ENCODE measurements at places on chromosomes 7 and 10. TPM values are rescaled to one million over a fixed set of nuclear protein-coding genes. Genes with fewer than 3 reads are reported as not detected.

- H3K27ac ChIP-seq: no peak overlapping the region
- H3K4me3 ChIP-seq: no peak overlapping the region
- no peaks in the 10 kb centered on the region for H3K36me3 ChIP-seq
These were observed 41.7 kb upstream of the DUSP5 start for GRCh38 chr10:110456046-110456445.

DNA sequence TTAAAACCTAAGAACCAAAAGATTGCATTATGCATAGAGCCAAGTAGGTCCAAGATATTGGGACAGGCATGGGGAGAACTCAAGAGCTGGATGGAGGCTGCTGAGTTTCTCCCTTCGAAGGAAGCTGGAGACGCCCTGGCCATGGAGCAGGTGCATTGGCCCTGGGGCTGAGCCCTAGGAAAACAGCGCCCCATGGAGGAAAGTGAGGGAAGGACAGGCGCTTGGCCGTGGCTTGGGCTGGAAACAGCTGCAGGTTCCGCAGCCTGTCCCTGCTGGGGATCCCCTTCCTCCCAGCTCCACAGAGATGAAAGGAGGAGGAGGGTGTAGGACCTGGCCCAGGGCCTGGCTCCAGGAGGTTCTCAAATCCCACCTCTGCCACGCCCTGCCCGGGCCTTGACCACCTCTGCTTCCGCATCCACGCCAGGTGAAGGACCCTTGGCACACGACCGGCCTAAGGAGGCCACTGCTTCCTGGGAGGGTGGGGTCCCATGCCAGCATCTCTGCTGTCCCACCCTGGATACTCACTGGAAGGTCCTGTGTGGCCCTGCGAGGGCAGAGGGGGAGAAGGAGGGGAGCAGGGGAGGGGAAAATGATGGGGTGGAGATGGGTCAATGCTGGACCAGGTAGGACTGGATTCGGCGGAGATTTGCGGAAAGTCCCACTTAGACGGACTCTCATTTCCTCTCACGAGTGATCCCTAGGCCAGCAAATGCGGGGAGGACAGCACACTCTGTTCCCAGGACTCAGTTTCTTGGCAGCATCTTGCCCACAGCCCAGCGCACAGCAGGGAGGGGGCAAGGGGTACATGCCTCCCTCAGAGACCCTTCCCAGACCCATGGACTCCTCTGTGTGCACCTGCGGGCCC is 258.6 kb upstream of the TCERG1L start:
- H3K27ac ChIP-seq: no peak overlapping the region
- DNase-seq: no peak
- no peaks in the 10 kb centered on the region for H3K36me3 ChIP-seq
- H3K27me3 ChIP-seq: no peaks in the 10 kb centered on the region

GRCh38 chr10:13629116-13629515 is 42.4 kb downstream of the PRPF18 start:
- no peaks in the 10 kb centered on the region for H3K27me3 ChIP-seq
- no peak overlapping the region for H3K4me3 ChIP-seq
- H3K36me3 ChIP-seq: no peaks in the 10 kb centered on the region
- peaks cover 5% of the 10 kb centered on the region for H3K4me1 ChIP-seq
- no peak for DNase-seq

DNA sequence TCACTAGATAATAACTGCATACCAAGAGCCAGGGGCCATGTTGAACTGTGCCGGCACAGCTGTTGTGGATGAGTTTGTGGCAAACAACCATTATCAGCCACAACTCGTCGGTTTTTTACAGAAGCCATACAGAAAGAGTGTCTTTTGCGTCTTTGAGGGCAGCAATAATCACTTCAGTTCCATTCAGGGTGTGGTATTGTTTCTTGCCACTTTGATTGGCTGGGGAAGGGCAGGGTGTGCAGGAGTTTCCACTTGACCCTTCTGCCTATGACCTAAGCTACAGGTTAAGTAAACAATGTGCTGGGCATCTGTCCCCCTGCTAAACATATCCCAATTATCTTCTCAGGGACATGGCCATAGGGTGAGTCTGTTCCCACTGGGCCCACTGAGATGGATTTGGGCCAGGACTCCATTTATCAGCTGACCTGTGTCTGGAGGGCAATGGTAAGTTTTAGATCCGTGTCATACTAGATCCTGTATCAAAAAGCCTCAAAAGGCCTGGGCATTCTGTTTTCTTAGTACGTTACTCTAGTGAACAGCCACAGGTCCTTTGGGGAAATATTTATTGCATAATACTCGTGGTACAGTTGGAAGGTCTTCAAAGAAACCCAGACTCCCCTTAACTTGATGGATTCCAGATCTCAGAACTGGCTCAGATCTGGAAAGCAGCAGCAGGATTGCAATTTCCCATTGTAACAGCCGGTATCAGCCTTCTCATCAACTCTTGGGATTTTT is 15.9 kb downstream of the ZNF3 start:
- H3K27ac ChIP-seq: peak overlapping the region; percentile 53
- no peaks in the 10 kb centered on the region for H3K4me1 ChIP-seq
- H3K27me3 ChIP-seq: no peaks in the 10 kb centered on the region
- no peak overlapping the region for H3K4me3 ChIP-seq
- DNase-seq: no peak
- H3K36me3 ChIP-seq: peaks cover 4% of the 10 kb centered on the region

DNA sequence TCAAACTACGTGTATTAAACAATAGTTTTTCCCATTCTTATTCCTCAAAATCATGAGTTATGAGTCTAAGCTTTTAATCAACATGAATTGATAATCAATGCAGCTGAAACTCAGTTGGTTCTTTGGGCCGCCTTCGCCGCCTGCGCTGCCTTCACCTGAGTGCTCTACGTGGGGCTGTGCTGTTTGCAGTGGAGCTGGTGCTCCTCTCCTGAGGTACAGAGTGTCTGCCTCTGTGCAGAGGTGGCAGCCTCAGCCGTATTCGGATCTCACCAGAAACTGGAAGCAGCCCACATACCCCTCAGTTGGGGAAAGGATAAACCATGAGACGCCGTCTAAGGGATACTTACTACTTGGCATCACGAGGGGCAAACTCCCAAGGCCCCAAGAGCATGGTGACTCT is 15.5 kb downstream of the NOM1 start:
- no peaks in the 10 kb centered on the region for H3K4me1 ChIP-seq
- H3K27me3 ChIP-seq: no peaks in the 10 kb centered on the region
- peaks cover 48% of the 10 kb centered on the region for H3K36me3 ChIP-seq
- no peak overlapping the region for H3K27ac ChIP-seq
- H3K4me3 ChIP-seq: no peak overlapping the region

- DNase-seq: no peak
- H3K4me3 ChIP-seq: no peak overlapping the region
- no peaks in the 10 kb centered on the region for H3K36me3 ChIP-seq
- H3K4me1 ChIP-seq: no peaks in the 10 kb centered on the region
- H3K27ac ChIP-seq: no peak overlapping the region
- H3K27me3 ChIP-seq: no peaks in the 10 kb centered on the region
These were observed 436.7 kb downstream of the IPMK start for GRCh38 chr10:57830877-57831560.

GRCh38 chr10:52758406-52758805 is 14.2 kb downstream of the MBL2 start:
- no peaks in the 10 kb centered on the region for H3K4me1 ChIP-seq
- no peaks in the 10 kb centered on the region for H3K36me3 ChIP-seq
- H3K4me3 ChIP-seq: no peak overlapping the region
- H3K27me3 ChIP-seq: no peaks in the 10 kb centered on the region
- no peak overlapping the region for H3K27ac ChIP-seq
- DNase-seq: no peak

GRCh38 chr7:2554661-2555111 is 638 bp downstream of the BRAT1 start:
- no peaks in the 10 kb centered on the region for H3K36me3 ChIP-seq
- peak overlapping the region; percentile 95 for H3K27ac ChIP-seq
- H3K4me1 ChIP-seq: peaks cover 66% of the 10 kb centered on the region
- no peaks in the 10 kb centered on the region for H3K27me3 ChIP-seq

DNA sequence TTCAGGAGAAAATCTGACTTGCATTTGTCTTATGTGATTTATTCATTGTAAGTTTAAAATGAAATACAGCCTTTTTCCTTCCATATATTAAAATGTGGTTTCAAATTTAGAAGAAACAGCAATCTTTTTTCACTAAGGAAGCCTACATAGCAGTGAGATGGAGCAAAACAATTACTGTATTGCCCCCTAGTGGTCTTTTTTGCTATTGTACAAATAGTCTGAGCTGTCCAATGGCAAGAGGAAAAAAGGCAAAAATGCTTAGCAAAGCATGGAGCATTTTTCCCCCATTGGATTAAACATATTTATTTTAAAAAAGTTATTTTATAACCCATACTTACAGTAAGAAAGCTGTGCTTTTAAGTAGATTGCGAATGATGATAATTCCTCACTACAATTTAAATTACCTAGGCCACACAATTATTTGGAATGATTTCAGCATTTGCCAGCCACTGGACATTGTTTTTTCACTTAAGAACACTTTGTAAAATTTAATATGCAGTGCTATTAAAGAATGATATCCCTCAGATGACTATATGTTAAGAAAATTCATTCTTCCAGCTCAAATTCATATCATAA is 119.5 kb downstream of the CPED1 start:
- no peaks in the 10 kb centered on the region for H3K36me3 ChIP-seq
- no peak overlapping the region for H3K27ac ChIP-seq
- H3K4me1 ChIP-seq: no peaks in the 10 kb centered on the region

DNA sequence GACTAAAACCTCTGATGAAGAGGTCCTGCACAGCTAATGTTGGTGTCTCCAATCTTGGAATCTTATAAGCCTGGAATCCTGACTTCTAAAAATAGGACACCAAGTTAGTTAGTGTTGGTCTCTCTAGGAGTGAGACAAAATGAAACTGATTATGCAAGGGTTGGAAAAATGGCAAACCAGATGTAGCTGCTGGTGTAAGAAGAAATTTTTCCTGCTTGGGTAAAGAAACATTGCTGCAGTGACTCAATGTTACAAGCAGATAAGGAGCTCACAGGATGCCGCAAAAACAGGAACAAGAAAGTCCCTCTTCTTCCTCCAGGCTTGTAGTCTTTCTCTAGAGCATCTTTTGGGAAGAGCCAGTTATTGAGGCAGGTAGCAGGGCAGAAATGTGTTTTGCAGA is 449.0 kb downstream of the ETV1 start:
- no peak overlapping the region for H3K27ac ChIP-seq
- H3K27me3 ChIP-seq: no peaks in the 10 kb centered on the region
- DNase-seq: no peak
- no peaks in the 10 kb centered on the region for H3K36me3 ChIP-seq

DNA sequence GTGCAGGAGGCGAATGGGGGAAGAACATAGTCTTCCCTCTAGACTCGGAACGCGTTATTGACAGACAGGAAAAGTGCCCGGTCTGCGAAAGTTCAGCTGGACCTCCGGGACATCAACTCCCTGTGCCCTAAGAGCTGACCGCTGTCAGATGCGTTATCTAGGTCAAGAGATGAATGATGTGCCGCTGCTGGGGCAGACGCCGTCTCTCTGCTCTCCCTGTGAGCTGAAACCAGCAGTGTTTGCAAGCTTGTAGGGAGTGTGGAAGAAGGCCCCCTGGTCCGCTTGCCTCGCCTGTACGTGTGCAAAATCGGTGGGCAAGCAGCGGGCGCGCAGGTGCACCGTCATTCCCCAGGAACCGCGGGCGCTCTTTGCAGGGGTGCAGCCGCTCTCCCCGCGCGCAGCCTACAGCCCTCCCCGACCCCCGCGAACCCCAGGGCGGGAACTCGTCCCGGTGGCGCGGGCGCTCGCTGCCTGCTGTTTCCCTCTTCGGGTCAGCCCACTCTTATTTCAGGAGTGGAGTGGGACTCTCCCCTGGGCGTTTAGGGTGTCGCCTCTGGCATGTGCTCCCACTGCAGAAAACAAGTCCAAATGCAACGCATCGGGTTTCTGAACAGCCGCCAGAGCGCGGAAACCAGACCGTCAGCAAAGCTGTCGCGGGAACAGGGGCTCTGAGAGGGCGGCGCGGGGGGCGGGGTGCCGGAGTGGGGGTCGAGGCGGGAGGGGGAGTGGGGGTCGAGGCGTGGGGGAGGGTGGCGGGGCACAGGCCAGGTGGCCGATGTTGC is 1.8 kb upstream of the PFKFB3 start:
- peaks cover 7% of the 10 kb centered on the region for H3K27me3 ChIP-seq
- peak overlapping the region; percentile 86 for H3K4me3 ChIP-seq
- peak overlapping the region; percentile 98 for H3K27ac ChIP-seq
- no peaks in the 10 kb centered on the region for H3K36me3 ChIP-seq
- peaks cover 27% of the 10 kb centered on the region for H3K4me1 ChIP-seq
- no peak for DNase-seq

GRCh38 chr10:124676416-124677062 is 67.6 kb downstream of the FAM53B start:
- DNase-seq: no peak
- peaks cover 74% of the 10 kb centered on the region for H3K4me1 ChIP-seq
- H3K36me3 ChIP-seq: peaks cover 61% of the 10 kb centered on the region

DNA sequence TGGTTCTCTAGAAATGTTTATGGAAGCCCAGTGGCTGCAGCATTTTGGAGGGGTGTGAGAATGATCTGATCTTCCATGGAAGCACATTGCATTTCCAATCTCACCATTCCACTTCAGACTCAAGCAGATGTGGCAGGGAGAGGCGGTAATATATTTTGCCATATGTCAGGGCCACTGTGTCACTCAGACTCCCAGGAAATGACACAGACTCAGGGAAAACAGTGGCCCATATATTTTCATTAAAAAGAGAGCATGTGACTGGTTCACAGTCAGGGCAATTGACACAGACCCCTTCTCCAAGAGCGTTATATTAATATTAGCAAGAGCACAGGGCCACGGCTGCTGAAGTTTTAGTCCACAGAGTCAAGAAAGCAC is 149.3 kb upstream of the NRP1 start:
- no peak for DNase-seq
- H3K4me1 ChIP-seq: peaks cover 23% of the 10 kb centered on the region

GRCh38 chr10:78540355-78541076 is 506.9 kb downstream of the RPS24 start:
- H3K27ac ChIP-seq: no peak overlapping the region
- no peak for DNase-seq
- H3K4me3 ChIP-seq: no peak overlapping the region
- H3K4me1 ChIP-seq: peaks cover 40% of the 10 kb centered on the region
- H3K27me3 ChIP-seq: no peaks in the 10 kb centered on the region

DNA sequence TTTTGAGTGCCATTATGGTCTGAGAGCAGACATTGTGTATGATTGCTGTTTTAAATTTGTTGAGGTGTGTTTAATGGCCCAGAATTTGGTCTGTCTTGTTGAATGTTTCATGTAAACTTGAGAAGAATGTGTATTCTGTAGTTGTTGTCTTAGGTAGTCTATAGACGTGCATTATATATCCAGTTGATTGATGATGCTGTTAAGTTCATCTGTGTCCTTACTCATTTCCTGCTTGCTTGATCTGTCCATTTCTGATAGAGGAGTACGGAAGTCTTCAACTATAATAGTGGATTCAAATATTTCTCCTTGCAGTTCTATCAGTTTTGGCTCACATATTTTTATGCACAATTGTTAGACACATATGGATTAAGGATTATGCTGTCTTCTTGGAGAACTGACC is 16.0 kb downstream of the PTPN12 start:
- no peak for DNase-seq
- H3K36me3 ChIP-seq: peaks cover 10% of the 10 kb centered on the region
- peaks cover 10% of the 10 kb centered on the region for H3K4me1 ChIP-seq
- no peaks in the 10 kb centered on the region for H3K27me3 ChIP-seq
- no peak overlapping the region for H3K4me3 ChIP-seq
- no peak overlapping the region for H3K27ac ChIP-seq

The CADPS2 gene
- total RNA-seq: 9.2 TPM

The CCDC71L gene
- total RNA-seq: 19.5 TPM

The MOGAT3 gene
- total RNA-seq: not detected

The MICALL2 gene
- total RNA-seq: 16.2 TPM

The GIMAP4 gene
- total RNA-seq: 4.4 TPM

The UPK3BL1 gene
- total RNA-seq: 88.5 TPM

The FRAT1 gene
- total RNA-seq: 1.7 TPM

The MSRB2 gene
- 9.6 TPM for total RNA-seq

The CFAP46 gene
- total RNA-seq: 0.32 TPM

The ASL gene
- total RNA-seq: 38.7 TPM

The SERPINE1 gene
- 4.2 TPM for total RNA-seq

All from esophagus squamous epithelium (tissue), 5 donors.